ENCODE measurements at places on chromosomes 1 and 21. TPM values are rescaled to one million over a fixed set of nuclear protein-coding genes. Genes with fewer than 3 reads are reported as not detected.

The NBPF10 gene
- 2.1 TPM for total RNA-seq

- H3K4me1 ChIP-seq: peaks cover 4% of the 10 kb centered on the region
- no peaks in the 10 kb centered on the region for H3K27me3 ChIP-seq
- DNase-seq: no peak
- no peaks in the 10 kb centered on the region for H3K36me3 ChIP-seq
- no peak overlapping the region for H3K4me3 ChIP-seq
- H3K27ac ChIP-seq: no peak overlapping the region
Observed at GRCh38 chr1:61638911-61639605, 85.9 kb downstream of the TM2D1 start.

- DNase-seq: no peak
- H3K4me3 ChIP-seq: no peak overlapping the region
- peaks cover 12% of the 10 kb centered on the region for H3K4me1 ChIP-seq
- H3K27me3 ChIP-seq: no peaks in the 10 kb centered on the region
- H3K36me3 ChIP-seq: no peaks in the 10 kb centered on the region
Observed at GRCh38 chr1:171654201-171654941, 1.9 kb upstream of the MYOC start.

DNA sequence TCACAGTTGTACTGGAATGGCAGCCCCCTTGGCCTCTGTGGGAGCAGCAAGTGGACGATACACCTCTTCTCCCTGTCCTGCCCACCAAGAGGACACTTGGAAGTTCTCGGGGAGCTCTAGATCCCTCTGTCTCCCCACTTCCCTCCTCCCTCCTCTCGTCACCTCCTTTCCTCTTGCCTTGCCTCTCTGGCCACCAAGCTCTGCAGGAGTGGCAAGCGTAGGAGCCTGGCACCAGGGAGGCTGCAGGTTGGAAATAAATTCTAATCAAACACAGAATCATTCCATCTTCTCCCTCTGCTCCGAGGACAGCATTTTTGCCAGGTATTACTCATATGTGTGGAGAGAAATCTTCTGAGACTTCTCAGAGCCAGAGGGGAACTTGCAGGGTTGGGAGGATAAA lies 20.8 kb downstream of the CAMK2N1 start:
- no peak overlapping the region for H3K4me3 ChIP-seq
- H3K4me1 ChIP-seq: no peaks in the 10 kb centered on the region
- H3K27ac ChIP-seq: no peak overlapping the region
- no peaks in the 10 kb centered on the region for H3K36me3 ChIP-seq
- no peak for DNase-seq

The TMOD4 gene
- total RNA-seq: 6.4 TPM

- DNase-seq: no peak
- no peak overlapping the region for H3K27ac ChIP-seq
- H3K4me3 ChIP-seq: no peak overlapping the region
- H3K36me3 ChIP-seq: no peaks in the 10 kb centered on the region
- H3K27me3 ChIP-seq: no peaks in the 10 kb centered on the region
Observed at GRCh38 chr1:4467241-4467640, 187.2 kb upstream of the AJAP1 start.

The SLC45A3 gene
- total RNA-seq: 0.19 TPM

DNA sequence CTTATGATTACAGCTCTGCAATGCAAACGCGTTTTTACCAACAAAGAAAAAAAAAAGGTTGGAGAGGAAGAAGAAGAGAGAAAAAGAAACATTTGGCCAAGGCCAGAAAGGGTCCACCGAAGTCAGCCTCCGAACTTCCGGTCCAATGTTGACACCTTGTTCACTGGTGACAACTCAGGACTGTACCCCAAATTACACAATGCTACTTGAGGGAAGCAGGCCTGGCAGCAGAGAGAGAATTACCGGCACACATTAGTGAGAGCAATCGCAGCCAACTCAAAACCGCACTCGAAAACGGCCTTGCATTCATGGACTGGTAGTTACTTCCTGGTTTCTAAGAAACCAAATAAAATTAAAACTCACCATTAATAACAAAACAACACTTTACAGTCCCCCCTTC lies 652.5 kb downstream of the KIF26B start:
- no peaks in the 10 kb centered on the region for H3K27me3 ChIP-seq
- H3K4me1 ChIP-seq: no peaks in the 10 kb centered on the region
- DNase-seq: no peak
- no peaks in the 10 kb centered on the region for H3K36me3 ChIP-seq
- H3K4me3 ChIP-seq: no peak overlapping the region

The IVL gene
- total RNA-seq: not detected

The PTPN7 gene
- total RNA-seq: 67.6 TPM

The FYB2 gene
- not detected for total RNA-seq

The DMBX1 gene
- not detected for total RNA-seq

DNA sequence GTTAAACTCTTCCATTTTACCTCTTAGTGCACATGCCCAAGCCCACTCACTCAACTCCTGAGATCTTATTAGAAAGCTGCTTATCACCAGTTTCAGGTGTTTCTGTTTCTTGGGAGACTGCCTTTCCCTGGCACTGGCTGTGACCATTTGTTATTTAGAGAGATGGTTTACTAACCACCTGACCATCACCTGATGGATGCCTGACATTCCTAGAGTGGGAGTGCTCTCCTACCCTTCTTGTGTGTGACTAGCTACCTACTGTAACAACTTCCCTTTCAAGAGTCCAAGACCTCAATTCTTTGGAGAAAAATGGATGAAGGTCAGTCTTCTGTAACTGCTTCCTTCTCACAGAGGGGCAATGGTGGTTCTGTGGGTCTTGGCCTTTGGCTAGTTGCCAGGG lies 755.2 kb upstream of the ADAMTS5 start:
- no peak for DNase-seq
- H3K4me3 ChIP-seq: no peak overlapping the region
- no peaks in the 10 kb centered on the region for H3K27me3 ChIP-seq
- H3K36me3 ChIP-seq: no peaks in the 10 kb centered on the region
- H3K27ac ChIP-seq: no peak overlapping the region

GRCh38 chr1:100131623-100132022 lies 1.1 kb downstream of the SASS6 start:
- H3K27ac ChIP-seq: no peak overlapping the region
- H3K27me3 ChIP-seq: no peaks in the 10 kb centered on the region
- no peak overlapping the region for H3K4me3 ChIP-seq

All from CD4-positive, alpha-beta memory T cell (primary cell).